ENCODE measurements at places on chromosomes 12 and 14.

- DNase-seq = no peak
Observed at GRCh38 chr12:88339254-88339949, 197.3 kb downstream of the TMTC3 start.

DNA sequence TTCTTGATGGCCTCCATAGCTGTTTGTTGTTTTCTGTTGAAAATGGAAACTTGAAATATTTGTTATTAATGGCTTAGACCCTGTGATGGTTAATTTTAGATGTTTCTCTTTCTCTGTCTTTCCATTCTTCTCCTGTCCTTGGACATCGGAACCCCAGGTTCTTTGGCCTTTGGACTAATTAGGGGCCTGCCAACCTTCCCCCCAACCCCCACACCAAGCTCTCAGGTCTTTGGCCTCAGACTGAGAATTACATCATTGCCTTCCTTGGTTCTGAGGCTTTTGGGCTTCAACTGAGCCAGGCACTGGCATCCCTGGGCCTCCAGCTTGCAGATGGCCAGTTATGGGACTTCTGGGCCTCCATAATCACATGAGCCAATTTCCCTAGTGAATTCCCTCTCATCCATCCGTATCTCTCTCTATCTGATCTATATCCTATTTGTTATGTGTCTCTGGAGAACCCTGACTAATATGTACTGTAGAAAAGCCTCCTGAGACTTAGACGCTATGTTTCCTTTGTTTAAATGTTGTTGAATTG is 71.6 kb downstream of the FGD4 start:
- no peak for DNase-seq

DNA sequence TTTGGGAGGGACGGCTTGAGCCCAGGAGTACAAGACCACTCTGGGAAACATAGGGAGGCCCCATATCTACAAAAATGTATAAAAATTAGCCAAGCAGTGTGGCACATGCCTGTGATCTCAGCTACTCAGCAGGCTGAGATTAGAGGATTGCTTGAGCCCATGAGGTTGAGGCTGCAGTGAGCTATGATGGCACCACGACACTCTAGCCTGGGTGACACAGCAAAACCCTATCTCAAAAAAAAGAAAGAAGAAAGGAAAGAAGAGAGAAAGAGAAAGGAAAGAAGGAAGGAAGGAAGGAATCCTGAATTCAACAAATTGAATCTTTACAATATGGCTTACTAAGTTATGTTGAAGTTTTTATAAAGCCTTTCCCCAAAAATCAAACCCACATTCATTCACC is 2.1 kb downstream of the KIF21A start:
- no peak for DNase-seq

- DNase-seq = no peak
Observed at GRCh38 chr12:53218551-53219291, 11.7 kb upstream of the ITGB7 start.

GRCh38 chr12:57027805-57028153 is 11.4 kb upstream of the TAC3 start:
- no peak for DNase-seq

DNA sequence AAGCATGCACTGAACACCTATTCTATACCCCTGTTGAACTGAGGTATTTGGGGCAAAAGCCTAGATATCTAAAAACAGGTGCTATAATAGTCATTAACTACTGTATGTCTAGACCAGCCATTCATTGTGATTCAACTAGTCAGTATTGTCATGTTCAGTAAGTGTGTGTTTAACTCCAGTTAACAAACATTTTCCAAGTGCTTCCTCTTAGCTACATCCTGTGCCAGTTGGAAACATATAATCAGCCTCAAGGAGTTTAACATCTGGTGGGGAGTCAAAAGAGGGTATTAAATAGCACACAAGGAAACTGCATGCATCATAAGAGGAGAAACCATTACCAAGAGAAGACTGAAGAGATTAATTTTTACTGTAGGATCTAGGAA is 20.4 kb downstream of the TMTC1 start:
- no peak for DNase-seq

DNA sequence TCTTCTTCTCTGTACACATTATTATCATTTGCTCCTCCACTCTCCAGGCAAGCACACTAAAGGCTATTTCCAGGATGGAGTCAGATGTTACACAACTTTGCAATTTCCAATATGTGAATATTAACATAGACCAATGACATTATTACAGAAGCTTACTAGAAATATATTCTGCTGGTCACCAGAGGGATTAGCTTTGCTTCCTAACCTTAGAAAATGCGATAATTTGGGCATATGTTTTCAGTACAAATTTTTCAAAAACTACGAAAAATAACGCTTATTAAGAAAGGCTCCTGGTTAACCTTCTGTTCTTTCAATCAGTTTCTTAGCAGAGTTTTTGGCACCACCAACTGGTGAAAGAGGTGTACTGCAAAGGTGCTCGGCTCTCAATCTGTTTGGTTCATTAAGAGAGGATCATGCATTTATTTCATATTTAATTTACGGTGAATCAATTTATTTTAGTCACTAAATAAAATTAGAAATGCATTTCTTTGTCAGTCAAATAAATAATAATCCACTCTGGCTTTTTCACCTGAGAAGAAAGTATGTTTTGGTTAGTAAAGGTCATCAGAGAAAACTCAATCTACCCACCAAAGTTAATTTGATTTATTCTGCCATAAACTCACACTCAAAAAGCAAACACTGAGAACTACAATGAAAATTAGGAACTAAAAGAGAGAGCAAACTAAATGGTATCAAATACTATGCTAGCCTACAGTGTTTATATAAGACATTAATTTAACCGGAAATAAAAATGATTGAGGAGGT is 39.2 kb downstream of the EFCAB11 start:
- DNase-seq = peak; percentile 10

DNA sequence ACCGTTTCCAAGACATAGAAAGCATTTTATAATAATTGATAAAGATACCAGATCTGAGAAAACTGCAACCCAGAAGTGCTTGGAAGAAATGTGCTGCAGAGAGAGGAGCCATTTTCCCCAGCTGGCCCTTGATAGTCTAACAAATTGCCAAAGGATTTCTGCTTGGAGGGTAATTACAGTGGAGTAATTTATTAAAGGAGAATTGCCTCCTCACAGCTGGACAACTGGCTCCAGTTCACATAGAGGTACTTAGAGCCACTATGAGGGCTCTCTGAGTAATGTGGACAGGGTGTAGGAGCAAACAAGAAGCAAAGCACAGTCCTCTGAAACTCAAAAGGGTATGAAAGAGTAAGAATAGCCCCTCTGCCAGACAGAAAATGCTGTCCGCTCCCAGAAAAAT is 335.6 kb downstream of the SYT1 start:
- DNase-seq = no peak

GRCh38 chr14:81392976-81393643 is 7.0 kb downstream of the STON2 start:
- DNase-seq = no peak

- DNase-seq = no peak
Observed at GRCh38 chr12:54010972-54011664, 2.3 kb downstream of the HOXC8 start.

GRCh38 chr12:117592588-117593305 is 231.3 kb upstream of the NOS1 start:
- DNase-seq = no peak

- DNase-seq = no peak
Observed at GRCh38 chr12:55746174-55746912, 3.4 kb downstream of the GDF11 start.

- no peak for DNase-seq
Observed at GRCh38 chr12:109555431-109556315, 17.6 kb downstream of the MMAB start.

GRCh38 chr12:47744005-47744651 is 14.6 kb downstream of the RAPGEF3 start:
- DNase-seq = no peak

- no peak for DNase-seq
Observed at GRCh38 chr12:12538535-12538934, 24.1 kb downstream of the DUSP16 start.

- DNase-seq = no peak
Observed at GRCh38 chr12:25792031-25792430, 166.5 kb upstream of the RASSF8 start.

GRCh38 chr14:99468836-99469592 is 11.6 kb downstream of the SETD3 start:
- no peak for DNase-seq

DNA sequence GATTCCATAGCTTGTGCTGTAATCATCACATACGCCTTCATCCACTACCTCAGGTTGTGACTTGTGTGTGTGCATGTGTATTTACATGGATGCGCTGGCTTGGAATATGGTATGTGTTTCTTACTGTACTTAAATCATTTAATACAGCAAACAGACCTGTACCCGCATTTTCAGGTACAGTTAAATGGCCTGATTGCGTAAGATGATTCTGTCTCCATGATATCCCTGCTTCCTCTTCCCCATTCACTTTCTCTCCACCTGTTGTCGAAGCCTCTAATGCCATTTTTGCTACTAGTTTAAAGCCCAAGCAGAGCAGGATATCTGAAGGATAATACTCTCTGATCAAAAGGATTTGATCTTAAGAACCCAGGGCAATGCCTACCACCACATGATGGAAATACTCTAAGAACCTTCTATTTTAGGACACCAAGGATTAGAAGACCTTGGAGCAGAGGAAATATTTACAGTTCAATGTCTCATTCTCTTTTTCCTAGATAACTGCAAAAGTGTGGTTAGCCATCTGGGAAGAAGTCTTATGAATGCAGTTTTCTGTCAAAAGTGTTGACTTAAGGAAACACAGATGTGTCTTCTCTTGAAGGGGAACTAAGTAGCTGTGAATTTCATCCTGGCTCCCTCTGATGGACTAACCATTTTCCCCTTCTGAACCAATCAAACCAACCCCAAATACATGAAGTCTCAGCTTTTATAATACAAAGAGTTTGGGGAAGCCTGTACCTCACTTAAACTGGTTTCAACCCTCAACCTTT is 78.7 kb downstream of the HELB start:
- no peak for DNase-seq

DNA sequence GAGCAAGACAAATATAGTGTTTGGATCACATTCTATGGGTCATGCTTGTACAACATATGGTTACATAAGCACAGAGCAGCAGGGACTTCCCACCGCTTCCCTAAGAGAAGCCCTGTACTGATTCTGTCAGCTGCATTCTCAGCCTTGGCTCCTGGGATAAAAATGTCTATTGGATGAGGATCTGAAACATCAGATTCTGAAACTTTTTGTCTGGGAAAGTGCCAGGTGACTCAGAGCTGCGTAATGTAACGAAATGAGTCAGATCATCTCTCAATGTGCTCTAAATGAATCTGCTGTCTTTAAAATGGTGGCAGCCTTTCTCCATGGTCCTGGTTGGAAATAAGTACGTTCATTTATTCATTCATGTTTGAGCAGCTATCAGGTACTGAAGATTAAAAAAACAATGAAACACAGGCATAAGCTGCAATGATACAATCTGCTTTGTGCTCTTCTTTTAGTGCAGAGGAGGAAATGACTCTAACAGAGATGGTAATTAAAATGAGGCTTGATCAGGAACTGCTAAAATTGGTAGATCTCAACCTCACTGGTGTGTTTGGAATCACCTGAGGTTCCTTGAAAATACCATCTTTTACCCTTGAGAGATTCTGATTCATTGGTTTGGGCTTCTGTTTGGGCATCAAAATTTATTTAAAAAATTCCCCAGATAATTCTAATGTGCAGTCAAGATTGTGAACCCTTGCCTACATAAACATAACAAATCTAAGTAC is 99.1 kb upstream of the NAP1L1 start:
- peak; percentile 11 for DNase-seq

DNA sequence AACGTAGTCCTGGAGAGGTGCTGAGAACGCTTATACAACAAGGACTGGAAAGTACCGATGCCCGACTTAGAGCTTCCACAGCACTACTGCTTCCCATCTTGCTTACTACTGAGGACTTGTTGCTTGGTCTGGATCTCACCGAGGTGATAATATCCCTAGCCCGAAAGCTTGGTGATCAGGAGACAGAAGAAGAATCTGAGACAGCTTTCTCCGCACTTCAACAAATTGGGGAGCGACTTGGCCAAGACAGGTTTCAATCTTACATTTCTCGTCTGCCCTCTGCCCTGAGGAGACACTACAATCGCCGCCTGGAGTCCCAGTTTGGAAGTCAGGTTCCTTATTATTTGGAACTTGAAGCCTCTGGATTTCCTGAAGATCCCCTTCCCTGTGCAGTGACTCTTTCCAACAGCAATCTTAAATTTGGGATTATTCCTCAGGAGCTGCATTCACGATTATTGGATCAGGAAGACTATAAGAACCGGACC is 1.1 kb downstream of the TOGARAM1 start:
- no peak for DNase-seq

DNA sequence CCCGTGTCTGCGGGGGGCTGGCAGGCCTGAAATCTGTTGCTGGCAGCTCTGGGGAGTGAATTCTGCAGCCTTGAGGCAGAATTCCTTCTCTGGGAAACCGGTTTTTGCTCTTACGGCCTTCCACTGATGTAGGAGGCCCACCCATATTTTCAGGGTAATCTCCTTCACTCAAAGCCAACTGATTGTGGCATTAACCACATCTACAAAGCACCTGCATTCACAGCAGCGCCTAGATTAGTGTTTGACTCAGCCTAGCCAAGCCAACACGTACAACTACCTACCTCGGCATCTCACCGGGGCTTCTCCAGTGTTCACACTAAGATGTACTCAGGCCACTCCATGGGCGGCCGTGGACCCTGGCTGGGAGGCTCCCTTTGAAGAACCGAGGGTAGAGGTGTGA is 15.8 kb downstream of the C12orf43 start:
- DNase-seq = no peak

- no peak for DNase-seq
Observed at GRCh38 chr12:55017416-55017925, 2.3 kb upstream of the NEUROD4 start.

DNA sequence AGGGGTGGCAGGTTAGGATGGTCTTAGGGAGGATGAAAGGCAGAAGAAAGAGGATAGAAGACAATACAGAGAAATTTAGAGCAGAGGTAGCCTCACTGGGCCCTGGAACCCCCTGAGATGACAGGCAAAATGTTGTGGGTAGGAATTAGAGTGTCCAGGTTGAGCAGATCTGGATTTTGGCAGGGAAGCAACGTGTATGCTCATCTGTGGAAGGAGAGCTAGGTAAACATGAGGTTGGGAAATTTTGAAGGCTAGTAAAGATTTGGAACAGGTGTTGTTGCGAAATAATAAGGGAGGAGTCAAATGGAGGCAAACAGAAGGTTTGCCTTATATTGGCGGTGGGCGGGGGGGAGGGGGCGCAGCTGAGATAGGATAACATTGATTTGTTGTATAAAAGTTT is 5.3 kb downstream of the HSD17B6 start:
- no peak for DNase-seq

DNA sequence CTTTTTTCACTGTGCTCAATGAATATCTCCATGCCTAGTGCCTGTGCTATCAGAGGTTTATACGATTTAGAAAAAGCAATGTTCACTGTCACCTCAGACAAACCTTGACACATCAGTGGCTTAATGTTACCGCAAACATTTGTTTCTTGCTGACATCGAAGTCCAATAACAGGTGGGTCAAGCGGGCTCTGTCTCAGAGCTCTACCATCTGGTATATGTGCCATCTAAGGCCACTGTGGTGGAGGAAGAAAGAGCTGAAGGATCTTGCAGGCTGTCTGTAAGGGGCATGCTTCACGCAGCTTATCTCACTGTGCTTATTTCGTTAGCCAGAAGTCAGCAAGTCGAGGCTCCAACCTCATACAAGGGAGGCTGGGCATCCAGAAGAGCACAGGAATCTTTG is 189.5 kb upstream of the NTF3 start:
- no peak for DNase-seq

Measured in GM12891 (cell line).